ENCODE measurements at places on chromosomes 1 and 21. TPM values are rescaled to one million over a fixed set of nuclear protein-coding genes. Genes with fewer than 3 reads are reported as not detected.

- H3K27me3 ChIP-seq: no peaks in the 10 kb centered on the region
- no peak overlapping the region for H3K27ac ChIP-seq
- DNase-seq: peak; percentile 67
- H3K4me1 ChIP-seq: no peaks in the 10 kb centered on the region
- H3K36me3 ChIP-seq: no peaks in the 10 kb centered on the region
Observed at GRCh38 chr1:1205769-1206375, 520 bp downstream of the TNFRSF18 start.

- no peak overlapping the region for H3K4me3 ChIP-seq
- peaks cover 6% of the 10 kb centered on the region for H3K36me3 ChIP-seq
- DNase-seq: no peak
- no peak overlapping the region for H3K27ac ChIP-seq
- H3K27me3 ChIP-seq: no peaks in the 10 kb centered on the region
- no peaks in the 10 kb centered on the region for H3K4me1 ChIP-seq
Observed at GRCh38 chr1:21691739-21692138, 22.6 kb upstream of the RAP1GAP start.

- no peaks in the 10 kb centered on the region for H3K27me3 ChIP-seq
- H3K36me3 ChIP-seq: no peaks in the 10 kb centered on the region
- no peak overlapping the region for H3K27ac ChIP-seq
- H3K4me3 ChIP-seq: no peak overlapping the region
Observed at GRCh38 chr21:25273959-25274358, 333.3 kb downstream of the MRPL39 start.

DNA sequence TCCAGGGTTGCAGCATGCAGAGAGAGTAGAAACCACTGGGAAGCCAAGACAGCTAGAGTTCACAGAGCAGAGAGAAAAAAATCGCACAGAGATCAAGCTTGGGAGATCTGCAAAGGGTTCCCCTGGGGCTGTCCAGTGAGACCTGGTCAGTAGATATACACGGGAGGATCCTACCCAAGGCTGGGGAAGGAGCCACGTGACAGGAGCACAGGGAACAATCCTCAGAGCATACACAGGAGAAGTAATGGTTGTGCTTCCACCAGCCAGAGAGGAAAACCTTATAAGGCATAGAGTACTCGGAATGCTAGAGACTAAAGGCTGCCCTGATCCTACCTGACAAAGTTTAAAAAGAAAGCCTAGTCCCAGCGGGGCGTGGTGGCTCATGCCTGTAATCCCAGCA, 53.9 kb downstream of the GABPA start:
- no peaks in the 10 kb centered on the region for H3K36me3 ChIP-seq
- DNase-seq: no peak
- no peak overlapping the region for H3K4me3 ChIP-seq
- H3K27ac ChIP-seq: no peak overlapping the region
- no peaks in the 10 kb centered on the region for H3K4me1 ChIP-seq

GRCh38 chr1:57404884-57405283, 19.0 kb downstream of the DAB1 start:
- no peak overlapping the region for H3K27ac ChIP-seq
- no peaks in the 10 kb centered on the region for H3K27me3 ChIP-seq
- no peak overlapping the region for H3K4me3 ChIP-seq
- DNase-seq: no peak
- H3K4me1 ChIP-seq: no peaks in the 10 kb centered on the region
- H3K36me3 ChIP-seq: no peaks in the 10 kb centered on the region

Gene SAMSN1
- 14.4 TPM for polyA plus RNA-seq

Gene PDE9A
- polyA plus RNA-seq: 2.6 TPM

DNA sequence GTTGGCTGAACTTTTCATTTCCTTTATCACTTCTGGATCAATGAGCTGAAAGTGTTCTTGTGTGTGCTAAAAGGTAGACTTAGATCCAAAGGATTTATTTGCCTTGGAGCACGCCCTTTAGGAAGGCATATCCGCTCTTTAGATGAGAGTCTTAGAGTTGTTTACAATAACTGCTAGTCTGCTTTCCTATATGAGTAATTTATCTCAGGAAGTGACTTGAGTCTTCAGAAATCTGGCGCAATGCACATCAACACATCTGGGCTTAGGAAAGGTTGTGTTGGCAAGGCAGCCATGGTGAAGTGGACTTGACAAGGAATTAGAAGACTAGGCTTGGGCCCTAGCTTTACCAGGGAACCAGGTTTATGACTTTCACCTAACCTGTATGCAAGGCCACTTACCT, 204.1 kb upstream of the PTGFR start:
- no peak for DNase-seq
- H3K27ac ChIP-seq: no peak overlapping the region
- H3K4me3 ChIP-seq: no peak overlapping the region
- H3K4me1 ChIP-seq: no peaks in the 10 kb centered on the region
- no peaks in the 10 kb centered on the region for H3K36me3 ChIP-seq

Measured in aorta (tissue), 5 donors.